ENCODE measurements at places on chromosomes 1 and 21.

DNA sequence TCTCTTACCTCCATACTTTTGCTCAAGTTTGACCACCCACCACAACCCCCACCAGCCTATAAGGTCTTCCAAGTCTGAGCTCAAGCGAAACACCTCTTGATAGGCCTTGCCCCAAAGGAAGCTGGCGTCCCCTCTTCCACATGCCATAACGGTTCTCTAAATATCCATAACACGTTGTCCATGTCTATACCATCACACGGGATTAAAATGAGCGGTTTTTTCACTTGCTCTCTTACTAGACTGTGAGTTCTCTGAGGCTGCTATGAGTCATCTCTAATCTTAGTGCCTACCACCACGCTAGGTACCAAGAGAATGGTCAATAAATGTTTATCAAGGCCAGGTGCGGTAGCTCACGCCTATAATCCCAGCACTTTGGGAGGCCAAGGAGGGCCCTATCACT is 41.0 kb downstream of the WASF2 start:
- no peak for DNase-seq

DNA sequence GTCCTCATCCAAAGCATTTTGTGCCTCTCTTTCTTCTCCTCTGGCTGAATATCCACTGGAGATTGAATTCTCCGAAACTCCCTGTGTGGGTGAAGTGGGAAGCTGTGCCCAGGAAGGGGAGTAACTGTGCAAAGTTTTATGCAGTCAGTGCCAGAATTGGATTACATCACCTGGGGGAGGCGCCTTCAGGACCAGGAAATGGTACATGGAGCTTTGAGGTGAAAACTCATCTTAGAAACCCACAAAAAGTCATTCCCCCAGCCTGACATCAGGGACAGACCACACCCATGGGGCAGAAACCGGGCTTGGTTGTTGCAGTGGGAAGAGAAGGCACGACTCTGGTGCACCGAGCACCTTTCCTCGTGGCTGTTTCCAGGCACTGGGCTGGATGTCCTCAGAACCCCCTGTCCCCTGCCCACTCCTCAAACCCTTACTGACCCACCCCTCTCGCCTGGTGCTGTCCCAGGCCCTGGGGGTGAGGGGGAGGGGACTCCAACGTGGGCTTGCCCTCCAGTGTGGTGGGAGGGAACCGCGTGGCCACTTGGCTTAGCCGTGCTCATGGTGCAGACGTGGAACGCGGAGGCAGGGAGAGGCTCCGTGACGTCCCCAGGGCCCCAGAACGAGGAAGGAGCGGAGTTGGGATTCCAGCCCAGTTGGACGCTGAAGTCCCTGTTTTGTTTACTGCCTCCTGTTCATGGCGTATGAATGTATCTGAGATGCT is 15.7 kb downstream of the TFF3 start:
- DNase-seq, result no peak

- DNase-seq, result no peak
These were observed at the start of gene SLC2A5 for GRCh38 chr1:9069326-9070100. Gene SLC2A5 (minus strand): TSS chr1:9069635. CDS start chr1:9069536, 99 bp downstream.

DNA sequence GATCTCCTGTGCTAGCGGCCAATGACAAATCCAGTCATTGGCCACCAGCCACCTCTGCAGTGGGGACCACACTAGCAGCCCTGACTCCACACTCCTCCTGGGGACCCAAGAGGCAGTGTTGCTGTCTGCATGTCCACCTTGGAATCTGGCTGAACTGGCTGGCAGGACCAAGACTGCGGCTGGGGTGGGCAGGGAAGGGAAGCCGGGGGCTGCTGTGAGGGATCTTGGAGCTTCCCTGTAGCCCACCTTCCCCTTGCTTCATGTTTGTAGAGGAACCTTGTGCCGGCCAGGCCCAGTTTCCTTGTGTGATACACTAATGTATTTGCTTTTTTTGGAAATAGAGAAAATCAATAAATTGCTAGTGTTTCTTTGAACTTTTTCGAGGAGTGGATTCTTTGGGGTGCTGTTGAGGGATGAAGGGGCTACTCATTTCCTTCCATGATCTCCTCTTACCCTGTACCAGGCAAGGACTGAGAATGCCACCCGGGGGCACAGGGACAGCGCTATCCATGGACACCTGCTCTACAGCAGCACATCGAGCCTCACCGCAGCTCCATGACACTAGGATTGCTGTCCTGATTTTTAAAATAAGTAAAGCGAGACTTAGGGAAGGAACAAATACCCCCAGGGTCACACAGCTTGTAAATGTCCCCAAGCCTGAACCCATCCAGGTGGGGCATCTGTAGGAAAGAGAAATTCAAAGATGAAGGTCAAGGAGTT is 44.7 kb downstream of the TNNT2 start:
- DNase-seq, result no peak

DNA sequence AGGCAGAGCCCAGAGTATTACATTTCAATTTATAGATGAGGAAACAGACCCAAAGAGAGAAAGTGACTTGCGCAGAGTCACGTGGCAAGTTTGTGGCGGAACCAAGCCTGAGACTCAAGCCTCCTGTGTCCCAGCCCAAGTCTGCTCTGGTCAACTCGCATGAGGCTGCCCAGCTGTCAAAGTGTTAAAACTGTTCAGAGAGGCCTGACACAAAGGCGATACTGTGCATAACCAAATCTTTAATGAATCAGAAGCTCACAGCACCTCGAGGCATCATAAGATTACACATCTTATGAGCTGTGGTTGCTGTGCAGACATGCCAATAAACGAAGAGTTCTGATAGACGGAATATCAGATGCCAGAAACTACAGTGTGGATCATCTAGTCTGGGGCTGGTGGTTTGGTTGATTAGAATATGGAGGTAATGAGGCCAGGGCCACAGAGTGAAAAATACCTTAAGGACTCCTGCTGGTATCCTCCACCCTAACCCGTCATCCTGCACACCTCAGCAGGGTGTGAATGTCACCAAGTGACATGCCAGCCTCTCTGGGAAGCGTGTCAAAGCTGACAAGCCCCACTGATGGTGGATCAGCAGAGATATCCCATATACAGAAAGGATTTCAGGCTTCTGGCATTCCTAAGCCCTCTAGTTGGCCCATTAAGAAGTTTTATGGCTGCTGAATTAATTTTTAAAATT is 42.2 kb downstream of the TNNT2 start:
- DNase-seq, result no peak

DNA sequence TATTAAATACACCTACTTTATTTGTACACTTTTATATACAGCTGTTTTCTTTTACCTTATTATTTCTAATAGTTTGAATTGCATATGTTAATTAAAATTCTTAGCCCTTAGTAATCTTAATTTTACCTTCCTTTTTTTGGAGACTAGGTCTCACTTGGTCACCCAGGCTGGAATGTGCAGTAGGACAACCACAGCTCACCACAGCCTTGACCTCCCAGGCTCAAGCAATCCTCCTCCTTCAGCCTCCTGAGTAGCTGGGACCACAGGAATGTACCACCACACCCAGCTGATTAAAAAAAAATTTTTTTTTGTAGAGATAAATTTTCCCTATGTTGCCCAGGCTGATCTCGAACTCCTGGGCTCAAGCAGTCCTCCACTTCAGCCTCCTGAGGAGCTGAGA is 15.0 kb upstream of the SDC3 start:
- DNase-seq, result no peak
